ENCODE measurements at places on chromosomes 7 and 10.

GRCh38 chr7:130595986-130596385 is 72.6 kb downstream of the COPG2 start:
- DNase-seq: no peak

- DNase-seq: no peak
Measured at GRCh38 chr7:55265836-55266642, 99.1 kb upstream of the LANCL2 start.

- no peak for DNase-seq
Measured at GRCh38 chr7:108423089-108423989, 32.9 kb downstream of the NRCAM start.

DNA sequence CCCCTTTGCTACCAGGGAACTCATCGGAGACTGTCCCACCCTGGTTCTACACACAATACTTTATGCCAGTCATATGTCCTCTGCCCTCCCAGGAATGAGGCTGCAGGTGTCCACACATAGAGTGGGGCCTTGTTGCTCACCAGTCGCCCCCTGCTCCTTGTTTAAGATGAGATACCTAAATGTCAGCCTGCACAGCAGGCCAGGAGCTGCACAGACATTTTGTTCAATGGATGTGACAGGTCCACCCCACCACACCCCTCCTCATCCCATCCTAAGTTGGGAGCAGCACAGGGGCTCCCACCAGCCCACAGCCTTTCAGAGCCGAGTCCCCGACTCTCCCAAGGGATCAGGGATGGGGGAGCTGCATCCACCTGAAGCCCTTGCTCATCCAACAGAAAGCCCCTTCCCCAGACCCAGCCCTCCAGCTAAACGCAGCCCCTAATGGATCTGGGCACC is 6.2 kb upstream of the GRID1 start:
- DNase-seq: no peak

- DNase-seq: no peak
Measured at GRCh38 chr10:100506596-100507356, 12.9 kb downstream of the SEC31B start.

DNA sequence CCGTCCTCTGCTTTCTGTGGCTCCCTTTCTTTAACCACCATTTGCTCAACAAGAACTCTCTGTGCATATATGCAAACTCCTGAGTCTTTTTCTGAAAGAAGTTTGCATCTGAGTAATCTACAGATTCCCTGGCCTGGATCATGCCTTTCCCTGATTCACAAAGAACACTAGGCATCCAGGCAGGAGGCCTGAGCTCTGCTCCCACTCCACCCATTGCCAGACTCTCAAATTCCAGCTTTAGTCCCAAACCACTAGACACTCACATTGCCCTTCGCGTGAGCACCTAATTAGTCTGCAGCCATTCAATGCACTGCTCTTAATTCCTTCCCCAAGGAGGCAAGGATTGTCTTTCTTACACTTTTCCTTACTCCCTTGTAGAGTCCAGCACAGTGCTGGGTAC is 60.9 kb downstream of the ABCC2 start:
- no peak for DNase-seq

DNA sequence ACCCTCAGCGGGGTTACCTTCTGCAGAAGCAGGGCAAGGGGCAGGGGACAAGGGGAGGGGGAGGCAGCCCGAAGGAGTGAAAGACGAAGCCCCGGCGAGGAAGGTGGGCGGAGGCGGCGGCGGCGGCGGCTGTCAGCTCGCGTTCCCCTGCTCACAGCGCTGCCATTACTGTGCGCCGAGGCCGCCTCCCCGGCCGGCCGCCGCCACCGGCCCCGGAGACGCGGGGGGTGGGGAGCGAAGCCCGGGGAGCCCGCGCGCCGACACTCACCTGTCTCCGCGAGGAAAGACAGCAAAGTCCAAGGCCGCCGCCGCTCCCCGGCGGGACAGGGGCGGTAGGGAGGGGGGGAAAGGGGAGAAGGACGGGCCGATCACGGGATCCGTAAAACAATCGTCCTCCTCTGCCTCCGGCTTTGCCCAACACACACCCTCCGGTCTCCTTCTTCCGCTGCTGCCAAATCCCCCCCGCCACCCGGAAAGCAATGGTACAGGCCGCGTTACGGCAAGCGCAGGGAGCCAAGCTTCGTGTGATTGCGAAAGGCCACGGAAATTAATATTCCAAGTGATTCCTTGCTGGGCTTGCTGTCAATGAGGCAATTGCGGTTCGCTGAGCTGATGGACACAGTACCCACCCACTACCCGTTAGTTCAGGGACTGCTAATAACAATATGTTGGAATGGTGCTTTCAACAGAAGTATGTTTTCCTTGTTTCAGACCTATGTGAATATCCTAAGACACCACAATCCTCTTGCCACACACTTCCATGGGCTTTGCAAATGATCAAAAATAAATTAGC is at the start of gene CUL2:
Gene CUL2 (minus strand): TSS at position 180 of the 793 bp plus-strand sequence. CDS start 19,024 bp downstream, outside the sequence.
- DNase-seq: peak; percentile 97

DNA sequence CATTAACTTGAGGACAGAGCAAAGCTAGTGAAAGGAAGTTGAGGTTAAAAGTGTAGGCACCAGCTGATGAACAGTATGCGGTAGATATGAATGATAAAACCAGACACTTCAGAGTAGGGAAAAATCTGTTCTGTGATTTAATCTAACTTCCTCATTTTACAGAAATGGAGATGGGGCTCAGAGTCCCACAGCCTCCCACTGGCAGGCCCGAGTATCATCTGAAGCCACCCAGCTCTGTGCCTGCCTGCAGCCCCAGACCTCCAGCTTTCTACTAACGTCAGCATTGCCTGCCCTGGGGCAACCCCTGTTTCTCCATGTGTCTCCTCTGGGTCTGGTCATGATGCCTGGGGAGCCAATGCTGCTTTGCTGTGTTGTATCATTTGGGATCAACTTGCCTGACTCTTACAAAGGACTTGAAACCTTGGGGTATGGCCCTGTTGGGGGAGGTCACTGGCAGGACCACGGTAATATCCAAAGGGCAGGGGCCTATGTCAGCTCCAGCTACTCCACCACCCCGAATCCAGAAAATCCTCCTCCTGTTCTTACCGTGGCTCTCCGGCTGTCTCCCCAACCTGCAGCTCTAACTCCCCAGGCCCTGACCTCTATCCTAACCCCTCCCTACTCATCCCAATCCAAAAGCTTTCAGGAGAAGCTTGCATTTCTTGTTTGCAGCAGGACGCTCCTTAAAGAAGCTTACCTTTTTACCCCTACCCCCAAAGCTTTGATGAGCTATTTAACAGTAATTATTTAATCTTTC is 56.2 kb upstream of the NPY start:
- no peak for DNase-seq

DNA sequence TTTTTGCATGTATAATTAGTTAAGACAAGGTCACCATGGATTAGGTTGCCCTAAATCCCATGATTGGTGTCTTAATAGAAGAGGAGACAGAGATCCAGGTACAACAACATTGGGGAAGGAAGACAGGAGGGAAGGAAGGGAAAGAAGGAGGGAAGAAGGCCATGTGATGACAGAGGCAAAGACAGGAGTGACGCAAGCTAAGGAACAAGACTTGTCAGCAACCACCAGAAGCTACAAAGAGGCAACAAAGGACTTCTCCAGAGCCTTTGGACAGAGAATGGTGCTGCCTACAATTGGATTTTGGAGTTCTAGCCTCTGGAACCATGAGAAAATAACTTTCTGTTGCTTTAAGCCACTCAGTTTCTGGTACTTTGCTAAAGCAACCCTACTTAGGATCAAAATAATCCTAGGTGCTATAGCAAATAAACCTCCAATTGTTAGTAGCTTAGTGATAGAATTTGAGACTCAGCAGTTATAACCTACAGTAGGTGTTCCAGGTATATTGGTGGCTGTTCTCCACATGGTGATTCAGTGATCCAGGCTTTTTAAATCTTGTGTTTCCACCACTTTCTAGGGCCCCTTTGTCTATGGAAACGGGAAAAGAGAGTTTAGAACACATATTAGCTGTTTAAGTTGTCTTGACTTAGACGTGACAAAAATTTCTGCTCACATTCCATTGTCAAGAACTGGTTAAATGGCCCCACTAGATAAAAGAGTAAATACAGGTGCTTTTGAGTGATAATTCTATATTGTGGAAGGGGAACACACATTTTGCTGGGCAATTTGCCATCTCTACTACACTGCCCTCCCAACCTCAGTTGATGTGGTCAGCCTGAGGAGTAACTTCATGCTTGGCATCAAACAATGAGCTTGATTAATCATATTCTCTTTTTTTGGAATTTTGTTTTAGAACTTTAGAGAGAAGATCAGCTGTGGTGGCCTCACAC is 70.5 kb upstream of the SP4 start:
- no peak for DNase-seq

GRCh38 chr10:17643339-17643754 is 604 bp upstream of the STAM start:
- no peak for DNase-seq

GRCh38 chr7:148232784-148233183 is 357.8 kb upstream of the C7orf33 start:
- no peak for DNase-seq

DNA sequence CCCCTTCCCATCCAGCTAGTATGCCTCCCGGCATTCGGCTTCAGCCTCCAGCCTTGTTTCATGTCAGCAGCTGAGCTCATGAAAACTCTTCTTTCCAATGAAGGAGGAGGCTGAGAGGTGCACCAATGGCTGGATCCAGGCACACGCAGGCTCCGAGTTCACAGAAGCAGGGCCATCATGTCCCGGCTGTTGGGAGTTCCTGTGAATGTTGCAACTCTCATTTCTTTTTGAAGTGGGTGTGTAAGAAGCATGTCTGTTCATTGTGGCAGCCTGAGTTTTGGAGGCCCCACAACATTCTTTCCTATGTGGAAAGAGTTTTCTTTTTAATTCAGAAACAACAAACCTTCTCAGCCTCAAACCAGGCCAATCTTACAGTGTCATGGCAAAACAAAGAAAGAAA is 89.7 kb downstream of the PTPRE start:
- no peak for DNase-seq

- no peak for DNase-seq
Measured at GRCh38 chr7:46385662-46386309, 464.7 kb upstream of the IGFBP3 start.

- DNase-seq: no peak
Measured at GRCh38 chr7:27161214-27161720, 4.1 kb downstream of the HOXA9 start.

GRCh38 chr7:138468244-138469123 is 8.4 kb downstream of the TRIM24 start:
- peak; percentile 96 for DNase-seq

DNA sequence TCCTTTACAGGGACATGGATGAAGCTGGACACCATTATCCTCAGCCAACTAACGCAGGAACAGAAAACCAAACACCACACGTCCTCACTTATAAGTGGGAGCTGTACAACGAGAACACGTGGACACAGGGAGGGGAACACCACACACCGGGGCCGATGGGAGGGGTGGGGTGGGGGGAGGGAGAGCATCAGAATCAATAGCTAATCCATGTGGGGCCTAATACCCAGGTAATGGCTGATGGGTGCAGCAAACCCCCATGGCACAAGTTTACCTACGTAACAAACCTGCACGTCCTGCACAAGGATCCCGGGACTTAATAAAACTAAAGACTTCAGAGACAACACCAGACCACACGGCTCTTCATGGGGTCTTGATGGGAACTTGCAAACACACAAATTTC is 82.2 kb upstream of the DIP2C start:
- DNase-seq: no peak

DNA sequence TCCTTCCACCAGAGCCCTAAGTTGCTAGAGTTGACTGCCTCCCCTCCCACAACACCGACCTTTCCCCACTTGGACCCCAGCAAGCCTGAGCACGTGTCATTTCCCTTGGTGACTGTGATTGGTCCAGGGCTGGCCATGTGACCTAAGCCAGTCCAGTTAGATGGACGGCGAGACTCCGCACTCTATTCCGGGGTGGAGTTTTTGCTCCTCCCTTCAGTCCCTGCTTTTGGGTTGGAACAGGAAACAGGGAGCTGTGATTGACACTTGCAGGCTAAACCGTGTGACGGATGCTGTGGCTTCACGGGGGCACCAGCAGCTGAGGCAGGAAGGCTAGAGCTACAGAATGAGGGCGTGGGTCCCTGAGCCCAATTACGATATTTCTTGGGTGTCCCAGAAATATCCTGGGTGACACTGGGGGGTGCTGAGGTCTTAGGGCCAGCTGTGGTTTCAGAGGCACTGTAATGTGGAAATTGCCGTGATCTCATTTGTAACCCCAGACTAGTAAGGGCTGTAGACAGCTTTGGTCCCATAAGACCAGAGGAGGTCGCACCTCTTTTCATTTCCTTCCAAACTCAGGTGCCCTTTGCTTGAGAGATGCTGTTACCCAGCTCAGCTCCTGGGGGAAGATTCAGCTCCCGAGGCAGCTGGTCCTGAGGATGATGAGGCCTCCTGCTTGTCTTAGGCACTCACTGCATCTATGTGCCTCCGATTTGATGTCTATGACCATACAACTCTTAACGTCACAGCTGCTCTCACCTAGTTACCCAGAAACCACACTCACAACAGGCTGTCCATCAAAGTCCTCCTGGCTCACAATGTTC is 102.7 kb upstream of the NPTX2 start:
- DNase-seq: no peak

- DNase-seq: no peak
Measured at GRCh38 chr7:7102906-7103305, 79.4 kb upstream of the C1GALT1 start.

DNA sequence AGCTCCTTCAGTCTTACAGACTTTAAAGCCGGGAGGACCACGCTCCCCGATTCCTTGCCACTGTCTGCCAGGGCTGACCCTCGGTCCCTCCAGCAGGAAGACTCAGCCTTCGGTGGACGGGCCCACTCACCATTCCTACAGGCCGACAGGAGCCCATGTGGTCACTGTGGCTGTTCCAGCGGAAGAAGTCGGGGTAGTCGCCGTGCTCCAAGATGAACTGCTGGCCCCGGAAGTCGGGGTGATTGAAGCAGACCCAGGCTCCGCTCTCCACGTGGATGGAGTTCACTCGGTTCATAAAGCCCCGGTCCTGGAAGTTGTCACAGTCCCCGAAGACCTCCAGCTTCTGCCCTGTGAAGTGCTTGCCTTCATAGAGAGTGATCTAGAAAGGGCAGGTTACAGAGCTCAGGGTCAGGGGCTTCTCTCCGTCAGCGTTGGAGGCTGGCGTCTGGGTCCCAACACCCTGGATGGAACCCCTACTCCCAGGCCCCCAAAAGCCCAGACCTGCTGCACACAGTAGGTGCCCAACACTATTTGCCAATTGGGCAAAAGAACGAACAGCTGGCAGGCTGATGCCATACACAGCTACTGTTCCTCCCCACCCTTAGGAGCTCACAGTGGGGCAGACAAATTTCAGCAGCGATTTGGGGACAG is 1.9 kb downstream of the CRYGN start:
- DNase-seq: no peak

GRCh38 chr10:101644002-101644401 is 51.0 kb downstream of the FBXW4 start:
- DNase-seq: peak; percentile 18
